Left forelimb (tissue), 1 donor: ENCODE measurements at places on chromosomes 6 and 20.

- no peak for DNase-seq
Observed at GRCh38 chr6:52946306-52946705, 36.8 kb upstream of the GSTA3 start.

GRCh38 chr6:124190256-124190655, 386.6 kb downstream of the NKAIN2 start:
- no peak for DNase-seq

- no peak for DNase-seq
Observed at GRCh38 chr6:105794239-105794638, 291.9 kb upstream of the PRDM1 start.

GRCh38 chr6:8387942-8388437, 47.4 kb downstream of the SLC35B3 start:
- DNase-seq: no peak

DNA sequence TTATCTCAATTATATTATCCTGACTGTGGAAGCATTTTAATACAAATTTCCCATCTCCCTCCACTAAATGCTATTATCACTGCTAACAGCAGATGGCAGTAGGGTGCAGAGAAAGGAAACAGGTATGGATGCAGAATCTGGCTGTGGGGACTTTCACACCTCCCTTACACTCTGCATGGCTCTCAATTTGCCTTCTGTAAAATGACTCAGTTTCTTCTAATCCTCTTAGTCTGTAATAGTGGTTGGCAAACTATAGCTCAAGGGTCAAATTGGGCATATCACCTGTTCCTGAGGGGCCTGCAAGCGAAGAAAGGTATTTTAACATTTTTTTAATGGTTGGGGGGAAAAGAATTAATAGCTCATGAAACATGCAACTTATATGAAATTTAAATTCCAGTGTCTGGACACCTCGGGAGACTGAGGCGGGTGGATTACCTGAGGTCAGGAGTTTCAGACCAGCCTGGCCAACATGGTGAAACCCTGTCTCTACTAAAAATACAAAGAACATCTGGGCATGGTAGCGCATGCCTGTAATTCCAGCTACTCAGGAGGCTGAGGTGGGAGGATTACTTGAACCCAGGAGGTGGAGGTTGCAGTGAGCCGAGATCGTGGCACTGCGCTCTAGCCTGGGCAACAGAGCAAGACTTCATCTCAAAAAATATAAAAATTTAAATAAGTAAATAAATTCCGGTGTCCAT, 83.5 kb downstream of the ZMYND8 start:
- DNase-seq: no peak

DNA sequence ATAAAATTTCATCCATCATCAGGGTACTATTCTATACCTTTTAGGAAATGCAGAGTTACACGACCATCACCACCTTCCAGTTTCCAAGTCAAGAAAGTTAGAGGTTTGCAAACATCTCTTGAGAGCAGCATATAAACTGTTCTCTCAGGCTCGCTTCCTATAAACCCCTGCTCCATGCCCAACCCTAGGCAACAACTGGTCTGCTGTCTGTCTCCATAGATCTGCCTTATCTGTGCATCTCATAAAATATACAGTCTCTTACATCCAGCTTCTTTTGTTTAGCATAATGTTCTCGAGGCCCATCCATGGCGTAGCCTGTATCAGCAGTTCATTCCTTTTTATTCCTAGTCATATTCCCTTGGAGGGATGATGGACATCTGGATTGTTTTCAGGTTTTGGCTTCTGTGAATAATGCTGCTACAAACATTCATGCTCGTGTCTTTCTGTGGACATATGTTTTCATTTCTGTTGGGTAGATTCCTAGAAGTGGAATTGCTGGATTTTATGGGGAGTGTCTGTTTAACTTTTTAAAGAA, 6.1 kb downstream of the PTPRT start:
- DNase-seq: no peak

GRCh38 chr6:93962566-93962965, 543.2 kb upstream of the EPHA7 start:
- no peak for DNase-seq

DNA sequence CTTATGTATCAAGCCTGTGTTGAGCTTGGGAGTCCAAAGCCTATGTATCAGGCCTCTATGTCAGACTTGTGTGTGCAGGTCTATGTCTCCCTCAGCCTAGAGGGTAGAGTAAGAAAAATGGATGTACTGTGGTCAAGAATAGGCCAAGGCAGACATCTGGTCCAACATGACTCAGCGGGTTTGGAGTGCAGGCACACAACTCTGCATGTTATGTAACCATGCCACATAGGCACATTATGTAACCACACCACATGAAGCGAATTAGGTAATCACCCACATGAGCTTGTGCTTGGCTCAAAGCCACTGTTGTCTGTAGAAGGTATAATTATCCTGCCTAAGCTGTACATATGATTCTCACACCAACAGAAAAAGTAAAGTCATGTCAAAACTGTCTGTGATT, 1190.5 kb upstream of the EYS start:
- no peak for DNase-seq

GRCh38 chr6:166906376-166907044, 49.8 kb downstream of the RNASET2 start:
- DNase-seq: no peak

DNA sequence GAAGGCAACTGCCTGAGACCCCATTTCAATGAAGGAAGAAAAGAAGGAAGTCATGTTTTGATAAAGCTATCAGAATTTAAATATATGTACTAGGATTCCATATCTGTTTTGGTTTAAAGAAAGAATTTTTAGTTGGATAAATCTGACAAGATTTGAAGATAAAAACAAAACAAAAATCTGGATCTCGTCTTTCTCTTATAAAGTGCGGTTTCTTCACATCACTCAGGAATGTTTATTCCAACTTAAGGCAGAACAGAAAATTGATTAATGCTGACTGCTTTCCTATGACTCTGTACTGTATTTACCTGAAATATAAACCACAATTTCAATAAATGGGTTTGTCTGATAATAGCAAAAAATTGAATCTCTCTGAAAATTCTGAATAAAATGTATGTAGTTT, 439.7 kb downstream of the RFPL4B start:
- no peak for DNase-seq

GRCh38 chr20:50191065-50191543, 474 bp downstream of the CEBPB start:
- DNase-seq: peak; percentile 86

- no peak for DNase-seq
Observed at GRCh38 chr6:46993846-46994245, 48.3 kb downstream of the ADGRF1 start.

DNA sequence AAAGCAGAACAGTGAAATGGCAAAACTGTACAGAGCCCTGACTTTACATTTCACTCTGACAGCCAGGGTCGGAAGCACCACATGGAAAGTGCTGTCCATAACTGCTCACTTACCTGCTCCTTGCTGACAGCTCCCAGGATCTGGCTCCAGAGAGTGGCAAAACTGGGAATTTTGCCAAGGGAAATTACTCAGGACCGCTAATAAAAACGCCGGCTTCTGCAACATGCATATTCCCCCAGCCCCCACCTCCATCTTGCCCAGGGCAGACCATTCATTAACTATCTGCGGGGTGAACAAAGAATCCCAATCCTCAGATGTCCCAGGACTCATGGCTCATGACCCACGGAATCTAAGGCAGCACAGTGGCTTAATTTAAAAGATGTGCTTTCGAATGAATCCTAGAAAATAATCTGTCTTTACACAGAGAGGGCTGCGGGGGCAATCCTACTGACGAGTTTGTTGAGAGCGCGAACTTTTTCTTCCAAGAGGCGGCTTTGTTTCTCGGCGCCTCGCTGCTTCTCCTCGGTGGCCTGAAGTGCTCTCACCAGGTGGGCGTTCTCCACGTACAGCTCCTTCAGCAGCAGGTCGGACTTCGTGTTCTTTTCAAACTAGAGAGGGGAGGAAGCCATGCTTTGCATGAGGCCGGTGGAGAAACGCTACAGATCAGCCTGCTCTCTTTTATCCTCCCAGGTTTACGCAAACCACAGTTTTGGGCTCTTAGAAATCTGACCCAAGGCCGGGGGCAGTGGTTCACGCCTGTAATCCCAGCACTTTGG, 45.8 kb downstream of the GINS1 start:
- DNase-seq: no peak

- DNase-seq: no peak
Observed at GRCh38 chr20:8858181-8858787, 210.6 kb upstream of the PLCB4 start.

DNA sequence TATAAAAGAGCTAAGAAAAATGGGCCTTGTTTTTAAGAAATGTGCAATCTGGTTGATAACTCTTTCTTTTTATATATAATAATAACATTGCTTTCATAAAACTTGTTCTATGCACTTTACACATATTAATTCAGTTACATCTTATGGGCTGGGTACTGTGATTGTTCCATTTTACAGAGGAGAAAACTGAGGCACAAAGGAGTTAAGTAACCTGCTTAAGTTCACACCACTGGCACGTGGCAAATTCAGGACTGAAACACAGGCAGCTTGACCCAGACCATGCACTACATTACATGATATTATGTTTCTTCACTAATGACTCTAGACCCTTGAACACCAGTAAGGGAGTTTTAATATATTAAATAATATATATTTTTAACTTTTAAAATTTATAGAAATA, 15.4 kb upstream of the IYD start:
- no peak for DNase-seq

DNA sequence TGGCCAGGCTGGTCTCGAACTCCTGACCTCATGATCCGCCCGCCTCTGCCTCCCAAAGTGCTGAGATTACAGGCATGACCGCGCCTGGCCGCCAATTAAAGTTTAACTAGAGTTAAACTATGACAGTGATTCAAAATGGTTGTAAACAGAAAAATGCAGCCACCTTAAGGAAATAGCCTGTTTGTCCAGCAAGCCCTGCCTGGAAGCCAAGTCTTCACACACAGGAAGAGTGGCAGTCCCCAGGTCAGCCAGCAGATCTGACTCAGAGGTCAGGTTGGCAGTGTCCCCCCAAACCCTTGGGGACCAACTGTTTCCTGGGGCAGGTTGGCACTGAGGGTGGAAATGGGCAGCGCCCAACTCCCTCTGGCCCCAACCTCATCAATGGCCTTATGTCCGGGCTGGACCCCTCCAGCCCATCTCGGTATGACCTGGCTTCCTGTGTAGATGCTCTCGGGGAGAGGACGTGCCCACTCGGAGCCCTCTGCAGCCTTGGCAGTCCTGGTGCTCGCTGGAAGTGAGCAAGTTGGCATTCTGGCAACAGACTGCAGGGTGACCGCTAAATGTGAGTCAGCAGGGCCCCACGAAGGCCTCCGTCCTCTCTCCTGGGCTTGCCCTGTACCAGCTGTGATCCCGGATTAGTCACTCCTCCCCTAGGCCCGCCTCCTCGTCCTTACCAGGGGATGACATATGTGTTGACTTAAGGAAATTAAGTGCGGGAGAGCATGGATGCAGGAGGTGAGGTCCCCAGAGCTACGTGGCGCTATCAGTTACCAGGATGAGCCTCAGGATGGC, 9.7 kb upstream of the HSP90AB1 start:
- DNase-seq: no peak

DNA sequence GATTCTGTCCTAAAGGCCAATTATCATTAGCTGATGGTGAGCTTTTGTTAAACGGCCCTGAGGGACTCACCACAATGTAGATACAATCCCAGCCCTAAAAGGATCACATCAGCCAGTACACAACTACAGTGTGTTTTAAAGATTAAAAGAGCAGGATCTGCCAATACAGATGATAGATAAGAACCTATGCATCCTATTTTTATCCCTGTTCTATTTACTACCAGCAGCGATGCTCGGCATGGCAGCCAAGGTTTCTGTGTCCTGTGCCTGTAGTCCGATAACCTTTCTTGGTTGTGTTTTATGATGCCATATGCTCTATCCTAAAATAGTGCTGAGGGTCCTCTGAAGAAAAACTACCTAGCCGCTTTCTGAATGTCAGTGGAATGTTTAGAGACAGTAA, 289.4 kb downstream of the PHACTR1 start:
- DNase-seq: no peak

- no peak for DNase-seq
Observed at GRCh38 chr6:15510536-15511247, 152.1 kb downstream of the DTNBP1 start.

- no peak for DNase-seq
Observed at GRCh38 chr6:11756726-11757125, 21.9 kb downstream of the ADTRP start.

GRCh38 chr20:63369024-63369530, 7.9 kb upstream of the CHRNA4 start:
- no peak for DNase-seq

DNA sequence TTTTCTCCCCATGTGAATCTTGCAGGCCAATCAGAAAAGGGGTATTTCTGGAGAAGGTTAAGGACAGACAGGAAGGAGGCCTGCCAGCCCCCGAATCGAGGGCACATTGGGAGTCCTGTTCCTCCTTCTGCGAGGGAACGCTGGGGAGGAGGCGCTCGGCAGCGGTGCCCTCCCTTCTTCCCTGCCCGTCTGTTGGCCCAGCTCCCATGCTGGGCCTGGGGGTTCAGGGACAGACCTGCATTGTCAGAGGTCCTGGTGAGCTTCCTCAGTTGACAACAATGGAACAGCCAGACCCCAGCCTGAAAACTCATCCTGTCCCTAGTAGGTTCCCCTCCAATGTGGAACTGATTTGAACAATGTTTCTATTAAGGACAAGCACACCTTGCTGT, 15.1 kb upstream of the SYNJ2 start:
- DNase-seq: no peak

DNA sequence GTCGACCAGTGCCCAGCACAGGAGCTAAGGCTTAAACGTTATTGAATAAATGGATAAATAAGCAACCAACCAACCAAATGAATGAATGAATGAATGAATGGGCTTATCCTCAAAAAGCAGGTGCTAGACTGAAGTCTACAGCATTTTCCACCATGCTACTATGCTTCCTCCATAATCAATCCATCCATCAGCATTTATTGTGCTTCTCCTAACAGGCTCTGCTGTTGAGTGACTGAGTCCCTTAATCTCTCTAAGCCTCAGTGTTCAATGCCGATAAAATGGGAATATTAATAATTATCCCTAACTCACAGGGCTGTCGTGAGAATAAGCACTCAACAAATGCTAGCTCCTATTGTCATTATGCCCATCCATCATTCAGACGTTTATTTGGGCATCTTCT, 4.6 kb upstream of the NOL4L start:
- no peak for DNase-seq

DNA sequence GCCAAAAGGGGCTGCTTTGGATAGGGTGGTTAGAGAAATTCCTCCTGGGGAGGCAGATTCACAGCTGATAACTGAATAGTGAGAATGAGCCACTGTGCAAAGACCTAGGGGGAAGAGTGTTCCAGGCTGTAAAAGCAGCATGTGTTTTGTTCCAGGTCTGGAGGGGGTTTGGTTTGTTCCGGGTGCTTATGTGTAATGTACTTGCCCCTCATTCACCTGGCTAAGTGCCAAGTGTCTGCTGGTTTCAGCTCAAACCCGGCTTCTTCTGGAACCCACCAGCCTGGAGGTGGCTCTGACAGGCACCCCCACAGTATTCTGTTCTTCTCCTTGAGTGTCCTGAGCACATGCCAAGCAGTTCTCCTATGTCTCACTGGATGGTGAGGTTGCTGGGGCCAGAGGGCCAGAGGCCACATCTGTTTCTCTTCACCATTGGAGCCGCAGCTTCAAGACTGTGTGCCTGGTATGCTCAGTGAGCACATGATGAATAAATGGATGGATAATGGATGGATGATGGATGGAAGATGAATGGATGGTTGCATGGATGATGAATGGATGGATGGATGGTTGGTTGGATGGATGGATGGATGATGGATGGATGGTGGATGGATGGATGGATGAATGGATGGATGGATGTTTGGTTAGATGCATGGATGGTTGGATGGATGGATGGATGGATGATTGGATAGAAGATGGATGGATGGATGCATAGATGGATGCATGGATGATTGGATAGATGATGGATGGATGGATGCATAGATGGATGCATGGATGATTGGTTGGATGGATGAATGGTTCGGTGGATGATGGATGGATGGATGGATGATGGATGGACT, 227.6 kb downstream of the BMP7 start:
- no peak for DNase-seq
